ENCODE measurements at places on chromosomes 5 and 9. TPM values are rescaled to one million over a fixed set of nuclear protein-coding genes. Genes with fewer than 3 reads are reported as not detected.

Gene BTNL8
- 0.21 TPM for total RNA-seq

Gene EXOSC2
- total RNA-seq: 15.4 TPM

- no peak for DNase-seq
Measured at GRCh38 chr9:102069969-102070368, 331.5 kb upstream of the GRIN3A start.

- DNase-seq: no peak
Measured at GRCh38 chr9:18710065-18710464, 236.1 kb downstream of the ADAMTSL1 start.

- DNase-seq: no peak
Measured at GRCh38 chr5:124705577-124705976, 40.9 kb downstream of the ZNF608 start.

- no peak for DNase-seq
Measured at GRCh38 chr5:76389513-76390154, 13.5 kb upstream of the IQGAP2 start.

DNA sequence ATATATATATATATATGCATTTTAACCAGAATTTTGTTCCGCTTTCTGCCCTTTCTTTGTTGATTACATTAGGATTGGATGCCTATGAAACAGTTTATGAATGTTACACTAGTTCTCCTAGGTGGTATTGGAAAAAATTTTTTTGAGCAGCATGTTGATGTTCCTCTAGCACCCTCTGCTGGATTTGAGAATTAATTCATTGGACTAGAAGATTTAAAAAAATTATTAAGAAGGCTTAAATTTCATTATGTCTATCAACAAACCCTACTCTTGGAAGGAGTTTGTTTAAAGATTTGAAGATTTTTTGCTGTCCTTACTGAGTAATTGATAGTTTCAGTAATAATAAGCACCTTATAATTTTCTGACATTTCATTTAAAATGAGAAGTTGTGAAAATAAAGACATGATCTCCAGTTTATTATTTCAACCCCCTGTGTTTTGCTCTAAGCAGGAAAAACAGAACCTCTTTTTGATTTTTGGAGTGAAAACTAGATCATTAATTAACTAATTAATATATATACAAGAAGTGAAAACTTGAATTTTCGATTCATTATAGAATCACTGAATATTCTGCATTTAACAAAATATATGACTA, 89.6 kb downstream of the CCDC171 start:
- no peak for DNase-seq

GRCh38 chr9:103364753-103365152, 369.6 kb downstream of the CYLC2 start:
- no peak for DNase-seq
